ENCODE measurements at places on chromosomes 4 and X.

- DNase-seq: no peak
Measured at GRCh38 chr4:79281566-79282359, 44.1 kb downstream of the NAA11 start.

GRCh38 chrX:154013614-154014360 lies 5.9 kb downstream of the IRAK1 start:
- DNase-seq: peak; percentile 48

DNA sequence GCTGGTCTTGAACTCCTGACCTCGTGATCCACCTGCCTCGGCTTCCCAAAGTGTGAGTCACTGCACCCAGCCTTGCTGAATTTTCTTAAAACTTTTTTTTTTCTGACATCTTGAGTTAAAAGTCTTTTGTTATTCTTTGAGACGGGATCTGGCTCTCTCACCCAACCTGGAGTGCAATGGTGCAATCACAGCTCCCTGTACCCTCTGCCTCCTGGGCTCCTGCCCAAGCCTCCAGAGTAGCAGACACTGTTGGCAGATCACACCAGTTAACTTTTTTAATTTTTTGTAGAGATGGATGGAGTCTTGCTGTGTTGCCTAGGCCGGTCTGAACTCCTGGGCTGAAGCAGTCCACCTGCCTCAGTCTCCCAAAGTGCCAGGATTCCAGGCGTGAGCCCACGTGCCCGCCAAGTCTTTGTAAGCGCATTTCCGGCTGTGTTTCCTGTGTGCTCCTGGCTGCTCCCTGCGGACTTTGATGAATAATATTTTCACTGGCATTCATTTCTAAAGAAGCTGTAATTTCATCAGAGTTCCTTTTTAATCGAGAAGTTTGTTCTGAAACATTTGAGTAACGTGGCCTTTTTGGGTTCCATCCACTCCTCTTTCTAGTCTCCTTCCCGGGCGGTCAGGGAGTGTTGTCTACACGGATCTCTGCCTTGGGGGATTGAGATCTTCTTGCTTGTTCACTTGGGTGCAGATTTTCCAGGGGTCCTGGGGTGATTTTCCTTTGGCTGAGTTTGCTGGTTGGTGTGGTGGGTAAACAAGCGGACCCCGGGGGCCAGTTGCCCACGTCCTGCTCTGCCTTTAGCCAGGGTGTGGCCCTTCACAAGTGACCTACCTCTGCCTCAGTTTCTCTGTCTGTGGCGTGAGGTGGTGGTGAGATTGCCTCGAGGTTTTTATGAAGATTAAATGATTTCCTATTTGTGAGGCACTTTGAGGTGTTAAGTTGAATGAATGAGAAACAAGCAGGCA lies 44.4 kb downstream of the PCGF3 start:
- DNase-seq: no peak

- DNase-seq: peak; percentile 77
Measured at GRCh38 chr4:83219344-83220331, 65.0 kb downstream of the COQ2 start.

- no peak for DNase-seq
Measured at GRCh38 chr4:66639361-66639760, 905.9 kb downstream of the CENPC start.

GRCh38 chrX:47264483-47265173 lies 31.8 kb downstream of the USP11 start:
- DNase-seq: no peak

Data from activated naive CD4-positive, alpha-beta T cell treated with anti-CD3 and anti-CD28 coated beads, Interleukin-2, amount 50 U/mL, for 16 hours (primary cell).